8988T (cell line): ENCODE measurements at places on chromosomes 1 and 21.

GRCh38 chr1:112905395-112906149 lies 50.4 kb downstream of the SLC16A1 start:
- DNase-seq: no peak

GRCh38 chr1:235855811-235856429 lies 10.8 kb downstream of the LYST start:
- DNase-seq: no peak

- no peak for DNase-seq
These were observed 21.1 kb downstream of the FYB2 start for GRCh38 chr1:56798053-56798471.

DNA sequence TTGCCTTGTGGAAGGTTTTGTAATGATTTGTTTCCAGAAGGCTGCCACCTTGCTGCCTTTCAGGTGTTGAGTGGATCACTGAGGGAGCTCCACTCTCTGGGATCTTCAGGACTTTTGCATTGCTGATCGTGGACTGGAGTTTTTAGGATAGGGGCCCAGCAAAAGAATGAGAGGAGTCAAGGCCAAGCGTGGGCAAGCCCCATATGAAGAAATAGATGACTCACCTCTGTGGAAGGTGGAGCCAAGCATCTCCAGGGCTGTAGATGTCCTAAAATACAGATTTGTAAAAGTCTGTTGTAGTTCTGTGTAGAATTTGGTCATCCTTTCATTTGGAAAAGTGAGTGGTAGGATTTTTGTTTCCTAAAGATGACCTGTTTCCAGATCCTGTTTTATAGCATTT lies 67.0 kb downstream of the ST3GAL3 start:
- no peak for DNase-seq

DNA sequence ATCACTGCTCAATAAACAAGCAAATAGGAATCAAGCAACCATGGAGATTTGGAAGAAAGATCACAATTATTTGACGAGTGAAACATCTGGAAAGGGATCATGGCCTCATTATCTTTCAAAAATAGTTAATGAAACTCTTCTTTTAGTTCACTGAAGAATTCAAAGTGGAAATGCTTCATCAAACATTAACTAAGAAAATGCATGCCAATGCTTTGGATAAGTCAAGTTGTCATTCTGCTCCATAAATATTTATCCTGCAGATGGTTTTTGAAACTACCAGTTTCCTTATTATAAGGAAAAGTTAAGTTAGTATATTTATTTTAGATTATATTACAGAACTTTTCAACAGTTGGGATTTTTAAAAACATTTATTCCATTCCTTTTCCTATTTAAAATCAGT lies 206.5 kb upstream of the ADGRL2 start:
- DNase-seq: no peak

DNA sequence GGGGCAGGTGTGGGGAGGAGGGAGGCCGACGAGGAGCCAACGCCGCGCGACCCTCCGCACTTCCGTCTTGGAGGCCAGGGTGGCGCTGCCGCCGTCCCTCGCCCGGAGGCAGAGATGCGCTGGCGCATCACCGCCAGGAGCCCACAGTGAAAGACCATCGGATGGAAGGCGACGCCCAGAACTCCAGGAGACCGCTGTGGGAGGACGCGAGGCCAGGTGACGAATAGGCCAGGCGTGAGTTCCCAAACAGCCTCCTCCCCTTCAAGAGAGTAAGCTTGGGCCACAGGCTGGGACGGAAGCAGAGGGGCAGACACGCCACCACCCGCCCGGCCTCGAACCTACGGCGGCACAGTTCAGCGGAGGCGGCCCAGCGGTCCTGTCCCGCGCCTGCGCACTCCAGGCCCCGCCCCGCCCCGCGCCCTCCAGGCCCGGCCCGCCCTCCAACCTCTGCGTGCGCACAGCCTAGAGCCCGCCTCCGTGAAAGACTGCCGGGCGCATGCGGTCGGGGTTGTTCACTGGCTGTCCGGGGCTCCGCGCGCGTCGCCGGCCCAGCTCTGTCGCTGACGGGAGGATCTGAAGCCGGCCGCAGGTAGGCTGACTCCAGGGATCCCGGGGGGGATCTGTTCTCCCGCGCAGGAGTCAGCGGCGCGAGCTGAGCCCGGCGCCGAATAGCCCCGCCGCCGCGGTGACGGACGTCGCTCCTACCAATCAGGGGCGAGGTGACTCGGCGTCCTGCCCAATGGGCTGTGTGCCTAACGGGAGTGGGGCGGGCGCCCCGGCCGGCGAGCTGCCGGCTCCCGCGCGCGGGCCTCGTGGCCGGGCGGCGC lies at the start of gene CTPS1:
Gene CTPS1, plus strand, starts transcription at position 456 of the 827 bp plus-strand sequence. CDS start 3,595 bp downstream, outside the sequence.
- peak; percentile 84 for DNase-seq

GRCh38 chr1:11194407-11195176 lies 5.4 kb downstream of the ANGPTL7 start:
- DNase-seq: no peak

- DNase-seq: no peak
These were observed 9.7 kb upstream of the IGFN1 start for GRCh38 chr1:201180901-201181300.

- DNase-seq: no peak
These were observed 20.4 kb downstream of the DEGS1 start for GRCh38 chr1:224203243-224204016.

DNA sequence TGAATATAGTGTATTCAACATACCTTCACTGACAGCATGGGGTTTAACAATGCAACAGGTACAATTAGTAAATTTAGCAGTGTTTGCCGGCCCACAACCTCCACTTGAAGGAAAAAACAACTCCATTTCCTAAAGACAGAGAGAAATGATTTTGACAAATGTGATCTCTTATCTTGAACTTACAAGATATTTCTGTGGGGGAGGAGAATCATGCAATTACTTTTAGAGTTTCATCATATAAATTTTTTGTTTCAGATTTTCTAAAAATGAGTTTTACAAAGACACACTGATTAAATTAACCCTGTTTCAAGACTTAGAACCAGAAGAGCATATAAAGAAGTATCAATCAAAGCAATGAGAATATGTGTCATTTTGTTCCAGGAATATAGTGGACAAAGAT lies 80.3 kb downstream of the NME7 start:
- DNase-seq: no peak

DNA sequence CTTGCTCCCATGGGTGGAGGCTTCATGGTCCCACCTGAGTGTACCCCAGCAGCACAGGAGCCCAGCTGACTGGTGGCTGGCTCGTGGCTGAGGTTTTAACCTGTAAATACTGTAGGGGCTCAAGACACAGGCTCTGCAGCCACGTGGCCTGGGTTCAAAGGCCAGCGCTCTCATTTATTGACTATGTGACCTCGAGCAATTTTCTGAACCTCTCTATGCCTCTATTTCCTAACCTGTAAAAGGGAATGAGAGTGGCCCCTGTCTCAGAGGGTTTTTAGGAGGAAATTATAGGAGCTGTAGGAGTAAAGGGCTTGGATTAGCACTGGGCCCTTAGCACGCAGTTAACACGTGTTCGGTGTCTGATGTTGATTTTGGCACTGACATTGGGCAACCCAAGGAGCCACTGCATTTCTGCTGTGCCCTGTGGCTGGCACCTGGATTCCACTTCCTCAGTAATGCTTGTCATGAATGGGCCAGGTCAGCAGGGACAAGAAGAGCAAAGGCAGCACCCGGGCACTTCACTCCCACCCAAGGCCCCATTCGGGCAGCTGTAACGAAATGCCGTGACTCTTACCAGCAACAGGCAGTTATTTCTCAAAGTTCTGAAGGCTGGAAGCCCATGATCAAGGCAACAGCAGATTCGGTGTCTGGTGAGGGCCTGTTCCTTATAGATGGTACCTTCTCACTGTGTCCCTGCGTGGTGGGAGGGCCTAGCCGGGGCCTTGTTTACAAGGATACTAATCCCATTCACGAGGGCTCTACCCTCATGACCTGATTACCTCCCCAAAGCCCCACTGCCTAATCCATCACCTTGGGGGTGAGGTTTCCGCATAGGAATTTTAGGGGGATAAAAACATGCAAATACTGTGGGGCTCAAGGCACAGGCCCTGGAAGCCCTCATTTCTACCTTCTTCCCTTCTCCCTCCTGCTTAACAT lies 25.2 kb downstream of the ARHGEF10L start:
- no peak for DNase-seq

DNA sequence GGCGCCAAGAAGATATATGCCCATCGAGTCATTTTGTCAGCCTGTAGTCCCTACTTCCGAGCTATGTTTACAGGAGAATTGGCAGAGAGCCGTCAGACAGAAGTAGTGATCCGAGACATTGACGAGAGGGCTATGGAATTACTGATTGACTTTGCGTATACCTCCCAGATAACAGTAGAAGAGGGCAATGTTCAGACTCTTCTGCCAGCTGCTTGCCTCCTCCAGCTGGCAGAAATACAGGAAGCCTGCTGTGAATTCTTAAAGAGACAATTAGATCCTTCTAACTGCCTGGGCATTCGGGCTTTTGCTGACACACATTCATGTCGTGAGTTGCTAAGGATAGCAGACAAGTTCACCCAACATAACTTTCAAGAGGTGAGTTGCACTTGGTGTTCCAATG lies 19.1 kb downstream of the KLHL20 start:
- no peak for DNase-seq

- no peak for DNase-seq
These were observed 26.1 kb downstream of the PROK1 start for GRCh38 chr1:110477041-110477440.

GRCh38 chr1:22527122-22527521 lies 36.2 kb upstream of the EPHA8 start:
- no peak for DNase-seq

GRCh38 chr21:27202301-27202700 lies 235.4 kb upstream of the ADAMTS5 start:
- no peak for DNase-seq

DNA sequence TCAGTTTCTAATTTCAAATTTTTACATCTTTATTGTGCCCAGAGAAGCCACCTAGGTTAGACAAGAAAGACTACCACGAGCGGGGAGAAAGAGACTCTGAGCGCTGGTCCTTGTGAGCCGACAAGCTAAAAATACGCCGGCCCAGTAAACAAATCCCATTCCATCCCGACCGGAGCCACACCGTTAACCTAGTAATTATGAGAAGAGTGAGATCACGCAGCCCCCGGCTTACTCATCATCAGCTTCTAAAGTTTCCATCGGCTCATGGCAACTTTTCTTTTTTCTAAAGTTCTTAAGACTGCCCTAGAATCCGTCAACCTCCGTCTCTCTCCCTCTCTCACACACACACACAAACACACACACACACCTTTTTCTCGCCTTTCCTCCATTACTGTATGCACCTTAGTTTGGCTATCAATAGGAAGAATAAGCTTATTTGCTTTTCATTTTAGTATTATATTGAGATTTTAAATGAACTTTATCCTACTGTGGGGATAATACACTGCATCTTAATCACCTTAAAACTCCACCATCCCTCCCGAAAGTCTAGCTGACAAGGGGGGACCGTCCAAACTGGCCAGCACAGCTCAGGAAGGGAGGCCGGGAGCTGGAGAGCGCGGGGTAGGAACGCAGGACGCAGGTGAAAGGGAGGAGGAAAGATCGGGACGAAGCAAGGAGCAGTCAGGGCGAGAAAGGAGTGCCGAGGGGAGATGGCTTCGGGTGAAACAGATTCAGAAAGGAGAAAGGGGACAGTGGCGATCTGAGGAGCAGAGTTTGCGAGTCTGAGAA lies 728 bp downstream of the OTUD7B start:
- DNase-seq: peak; percentile 15

DNA sequence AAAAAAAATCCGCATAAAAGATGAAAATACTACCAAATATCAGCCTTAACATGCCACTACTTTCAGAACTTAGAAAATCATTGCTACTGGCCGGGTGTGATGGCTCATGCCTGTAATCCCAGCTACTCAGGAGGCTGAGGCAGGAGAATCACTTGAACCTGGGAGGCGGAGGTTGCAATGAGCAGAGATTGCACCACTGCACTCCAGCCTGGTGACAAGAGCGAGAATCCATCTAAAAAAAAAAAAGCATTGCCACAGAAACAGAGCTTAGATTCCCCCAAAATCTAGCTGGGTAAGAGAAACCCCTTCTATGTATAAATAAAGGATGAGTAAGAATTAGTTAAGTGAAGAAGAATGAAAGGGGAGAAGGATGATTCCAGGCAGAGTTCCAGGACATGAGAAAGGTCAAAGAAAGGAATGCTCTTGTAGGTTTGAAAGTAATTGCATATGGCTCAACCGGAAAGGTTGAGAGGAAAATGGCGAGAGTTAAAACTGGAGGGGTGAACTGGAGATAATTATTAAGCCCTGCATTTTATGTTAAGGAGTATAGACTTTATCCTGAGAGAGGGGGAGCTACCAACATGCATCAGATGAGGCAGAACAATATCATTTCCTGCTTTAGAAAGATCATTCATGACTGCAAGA lies 19.7 kb upstream of the NRDC start:
- DNase-seq: no peak

- no peak for DNase-seq
These were observed 39.8 kb upstream of the COL18A1 start for GRCh38 chr21:45365186-45365607.

DNA sequence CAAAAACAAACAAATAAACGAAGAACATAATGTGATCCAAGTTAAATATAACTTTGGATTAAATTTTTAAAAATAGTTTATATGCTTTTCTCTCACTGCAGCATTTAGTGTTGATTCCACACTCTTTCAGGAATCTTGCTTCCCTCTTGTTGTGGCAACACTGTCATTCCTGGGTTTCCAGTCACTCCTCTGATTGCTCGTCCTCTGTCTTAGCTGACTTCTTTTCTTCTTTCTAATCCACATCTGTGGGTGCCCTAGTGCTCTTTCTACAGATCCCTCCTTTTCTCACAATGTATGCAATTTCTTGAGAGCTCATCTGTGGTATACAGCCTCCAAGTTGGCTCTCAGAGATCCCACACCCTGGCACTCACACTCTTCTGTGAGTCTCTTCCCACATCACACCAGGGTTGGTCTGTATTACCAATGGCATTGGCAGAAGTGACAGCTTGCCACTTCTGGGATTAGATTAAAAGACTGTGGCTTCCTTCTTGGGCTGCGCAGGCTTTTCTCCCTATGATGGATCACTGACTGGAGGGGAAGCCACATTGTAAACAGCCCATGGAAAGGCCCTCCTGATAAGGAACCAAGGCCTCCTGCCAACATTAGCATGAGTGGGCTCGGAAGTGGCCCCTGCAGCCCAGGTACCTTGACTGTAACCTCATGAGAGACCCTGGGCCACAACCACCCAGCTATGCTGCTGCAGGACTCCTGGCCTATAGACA lies 11.5 kb upstream of the MYOC start:
- no peak for DNase-seq

- DNase-seq: no peak
These were observed 83.7 kb downstream of the TNFSF18 start for GRCh38 chr1:172966844-172967540.

- no peak for DNase-seq
These were observed 217.2 kb upstream of the IRF2BP2 start for GRCh38 chr1:234827181-234827580.

GRCh38 chr1:214979191-214979590 lies 103.3 kb upstream of the KCNK2 start:
- no peak for DNase-seq
